Calu3 (cell line): ENCODE measurements at places on chromosomes 11 and 22. TPM values are rescaled to one million over a fixed set of nuclear protein-coding genes. Genes with fewer than 3 reads are reported as not detected.
A peak's percentile ranks its signal among the peaks of the same experiment; 100 is the strongest.

DNA sequence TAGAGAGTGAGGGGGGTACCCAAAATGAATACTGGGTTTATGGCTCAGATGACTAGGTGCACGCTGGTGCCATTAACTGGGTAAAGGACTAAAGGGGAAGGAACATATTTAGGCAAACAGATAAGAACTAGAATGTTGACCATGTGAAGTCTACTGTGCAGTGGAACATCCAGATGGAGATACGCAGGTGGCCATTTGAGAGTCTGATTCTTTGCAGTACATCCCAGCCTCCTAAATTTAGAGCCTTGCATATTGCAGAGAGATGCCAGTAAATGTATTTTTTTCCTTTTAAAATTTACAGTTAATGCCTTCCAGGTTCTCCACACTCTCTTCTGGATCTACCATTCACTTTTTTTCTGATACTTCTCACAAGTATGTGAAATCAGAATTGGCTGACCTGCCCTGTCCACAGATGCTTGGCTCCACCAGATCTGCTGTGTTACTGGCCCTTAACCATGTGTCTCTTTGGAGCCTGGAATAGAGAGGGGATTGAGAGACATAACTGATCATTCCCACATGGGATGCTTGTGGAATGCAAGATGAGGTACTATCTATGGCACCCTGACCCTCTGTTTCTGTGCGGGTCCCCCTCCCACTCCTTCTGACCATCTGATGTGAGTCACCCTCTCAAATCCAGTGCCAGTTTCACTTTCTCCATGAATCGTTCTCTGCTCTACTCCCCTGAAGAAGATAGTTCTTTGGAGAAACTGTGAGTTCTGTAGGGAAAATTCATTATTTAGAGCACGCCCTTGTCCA lies 77.0 kb upstream of the NCAM1 start:
- no peak for DNase-seq

GRCh38 chr11:11708256-11708655 lies 86.5 kb upstream of the GALNT18 start:
- no peak for DNase-seq

DNA sequence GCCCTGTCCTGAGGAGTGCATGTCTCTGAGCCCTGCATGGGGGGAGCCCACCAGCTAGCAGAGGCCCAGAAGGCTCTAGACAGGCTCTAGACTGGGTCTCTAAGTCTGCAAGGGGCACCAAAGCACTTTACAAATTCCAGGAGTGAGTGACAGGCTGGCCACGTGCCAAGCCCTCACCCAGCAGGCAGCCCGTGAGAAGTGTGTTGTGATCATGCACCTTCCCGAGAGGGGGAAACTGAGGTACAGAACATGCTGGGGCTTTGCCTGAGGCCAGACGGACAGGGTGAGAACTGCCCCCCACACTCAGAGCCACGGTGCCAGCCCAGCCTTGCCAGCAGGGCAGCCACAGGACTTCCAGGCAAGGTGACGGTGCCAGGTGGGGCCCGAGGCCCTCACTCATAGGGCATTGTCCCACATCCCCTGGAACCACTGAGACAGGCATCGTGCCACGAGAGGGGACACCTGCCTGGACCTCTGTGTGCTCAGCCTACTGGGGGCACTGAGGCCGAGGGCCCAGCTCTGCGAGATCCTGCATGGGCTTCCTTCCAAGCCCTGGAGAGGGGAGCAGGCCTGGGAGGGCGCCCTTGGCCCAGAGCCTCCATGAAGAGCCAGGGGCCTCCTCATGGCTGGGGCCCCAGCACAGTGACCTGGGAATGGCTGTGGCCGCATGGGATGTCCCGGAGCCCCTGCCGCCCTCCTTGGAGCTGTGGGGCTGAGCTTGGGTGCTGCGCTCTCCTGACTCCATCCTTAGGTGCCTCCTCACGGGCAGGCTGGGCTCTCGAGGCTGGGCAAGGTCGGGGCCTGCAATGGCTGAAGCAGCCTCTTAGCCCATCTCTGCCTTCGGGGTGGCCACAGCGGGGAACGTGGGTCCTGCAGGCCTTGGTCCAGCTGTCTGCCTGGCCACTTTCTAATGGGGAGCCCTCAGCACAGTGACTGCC lies 121.5 kb downstream of the KCNQ1OT1 start:
- DNase-seq: no peak

- DNase-seq: no peak
These were observed 588.4 kb downstream of the OPCML start for GRCh38 chr11:132943706-132944568.

DNA sequence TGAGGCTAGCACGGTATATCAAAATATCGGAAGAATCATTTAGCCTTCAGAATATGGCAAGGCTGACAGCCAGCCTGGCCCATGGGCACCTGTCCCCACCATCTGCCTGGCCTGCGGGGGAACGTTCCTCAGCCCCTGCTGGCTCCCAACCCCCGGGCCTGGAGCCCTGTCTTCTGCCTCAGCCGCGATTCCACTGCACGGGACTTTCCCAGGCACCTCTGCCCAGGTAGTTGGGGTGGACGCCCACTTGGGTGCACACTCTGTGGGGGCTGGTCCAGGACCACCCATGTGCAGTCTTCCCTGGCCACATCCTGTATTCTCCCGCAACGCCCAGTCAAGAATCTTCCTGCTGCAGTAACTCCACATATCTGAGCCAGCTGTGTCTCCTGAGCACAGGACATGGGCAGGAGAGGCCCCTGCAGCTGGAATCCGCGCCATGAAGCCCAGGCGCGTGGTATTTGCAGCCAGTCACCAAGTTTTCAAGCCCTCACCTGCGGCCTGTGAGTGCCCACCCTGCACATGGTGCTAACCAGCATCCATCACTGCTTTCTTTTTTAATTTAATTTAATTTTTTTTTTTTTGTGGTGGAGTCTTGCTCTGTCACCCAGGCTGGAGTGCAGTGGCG lies 77.9 kb downstream of the KCNQ1 start:
- DNase-seq: no peak

GRCh38 chr22:35733791-35734516 lies 16.3 kb downstream of the APOL5 start:
- no peak for DNase-seq

GRCh38 chr11:66258473-66258893 lies 10.0 kb upstream of the RAB1B start:
- no peak for DNase-seq

DNA sequence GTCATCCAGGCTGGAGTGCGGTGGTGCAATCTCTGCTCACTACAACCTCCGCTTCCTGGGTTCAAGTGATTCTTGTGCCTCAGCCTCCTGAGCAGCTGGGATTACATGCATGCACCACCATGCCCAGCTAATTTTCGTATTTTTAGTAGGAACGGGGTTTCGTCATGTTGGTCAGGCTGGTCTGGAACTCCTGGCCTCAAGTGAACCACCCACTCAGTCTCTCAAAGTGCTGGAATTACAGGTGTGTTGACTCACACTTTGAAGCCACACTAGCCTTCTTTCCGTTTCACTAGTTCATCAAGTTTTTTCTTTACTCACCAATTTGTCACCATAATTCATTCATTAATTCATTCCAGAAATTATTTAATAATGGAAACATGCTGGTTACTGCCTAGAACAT lies 298.4 kb upstream of the MTNR1B start:
- no peak for DNase-seq

DNA sequence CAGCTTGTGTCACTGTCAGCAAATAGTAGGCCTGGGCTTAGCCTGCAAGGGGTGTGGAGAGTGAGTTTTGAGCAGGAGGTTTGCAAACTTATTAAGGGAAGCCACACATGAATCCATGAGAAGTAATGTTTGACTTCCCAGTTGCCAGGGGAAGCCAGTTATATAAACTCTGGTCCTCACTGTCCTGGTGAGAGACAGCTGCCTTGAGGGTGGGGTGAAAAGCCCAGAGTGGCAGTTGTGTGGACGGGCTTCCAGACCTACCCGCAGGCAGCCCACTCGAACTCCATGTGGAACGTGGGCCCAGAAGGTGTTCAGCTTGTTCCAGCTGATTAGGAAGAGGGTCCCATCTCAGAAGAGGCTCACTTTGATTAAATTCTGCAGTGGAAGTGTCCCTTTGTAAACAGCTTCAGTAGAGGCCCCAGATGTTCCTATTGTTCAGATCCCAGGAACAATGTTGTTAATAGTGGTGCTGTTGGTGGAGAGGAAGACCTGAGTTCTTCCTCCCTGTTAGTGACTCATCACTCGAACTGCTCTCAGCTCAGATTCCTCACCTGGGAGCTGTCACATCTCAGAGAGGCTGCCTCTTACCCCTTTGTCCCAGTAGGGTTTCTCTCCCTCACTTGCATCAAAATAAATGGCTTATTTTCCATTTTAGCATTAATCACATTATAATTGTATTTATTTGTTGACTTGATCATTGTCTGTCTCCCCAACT lies 63.4 kb downstream of the GRAMD1B start:
- no peak for DNase-seq

GRCh38 chr22:20106205-20106848 lies 9.6 kb upstream of the RANBP1 start:
- no peak for DNase-seq

DNA sequence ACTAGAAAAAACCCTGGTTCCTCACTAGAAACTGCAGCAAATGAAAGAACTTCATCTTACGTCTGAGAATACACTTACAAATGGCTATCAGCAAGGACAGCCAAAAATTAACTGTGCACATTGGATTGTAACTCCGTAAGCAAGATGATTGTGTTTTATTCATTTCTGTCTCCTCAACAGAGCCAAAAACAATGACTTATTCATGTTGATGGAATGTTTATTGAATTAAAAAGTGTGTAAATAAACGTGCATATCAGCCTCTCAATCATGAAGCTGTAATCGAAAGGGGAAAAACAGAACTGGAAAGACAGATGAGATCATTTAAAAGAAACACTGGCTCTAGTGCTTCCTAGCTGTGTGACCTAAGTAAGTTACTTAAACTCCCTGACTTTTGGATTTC lies 307.5 kb upstream of the ZC3H12C start:
- DNase-seq: no peak

GRCh38 chr22:49815641-49816091 lies 12.0 kb downstream of the BRD1 start:
- DNase-seq: peak; percentile 60

DNA sequence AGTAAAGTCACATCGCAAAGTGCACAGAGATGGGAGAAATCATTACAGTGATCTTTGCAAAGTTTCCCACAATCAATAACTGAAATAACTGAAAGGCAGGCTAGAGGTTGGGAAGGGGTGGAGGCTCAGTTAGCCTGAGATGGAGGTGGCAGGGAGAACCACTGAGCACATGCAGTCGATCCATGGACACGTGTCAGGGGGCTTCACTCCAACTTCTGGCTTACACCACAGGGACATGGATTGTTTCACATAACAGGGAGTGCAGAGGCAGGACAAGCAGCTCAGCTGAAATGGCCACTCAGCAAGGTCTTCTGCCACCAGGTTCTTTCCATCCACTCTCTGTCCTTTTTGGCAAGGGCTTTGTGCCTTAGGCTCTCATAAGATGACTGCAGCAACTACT lies 35.1 kb upstream of the MICAL2 start:
- DNase-seq: no peak

- DNase-seq: no peak
These were observed 701 bp downstream of the DIXDC1 start for GRCh38 chr11:111937844-111938243.

DNA sequence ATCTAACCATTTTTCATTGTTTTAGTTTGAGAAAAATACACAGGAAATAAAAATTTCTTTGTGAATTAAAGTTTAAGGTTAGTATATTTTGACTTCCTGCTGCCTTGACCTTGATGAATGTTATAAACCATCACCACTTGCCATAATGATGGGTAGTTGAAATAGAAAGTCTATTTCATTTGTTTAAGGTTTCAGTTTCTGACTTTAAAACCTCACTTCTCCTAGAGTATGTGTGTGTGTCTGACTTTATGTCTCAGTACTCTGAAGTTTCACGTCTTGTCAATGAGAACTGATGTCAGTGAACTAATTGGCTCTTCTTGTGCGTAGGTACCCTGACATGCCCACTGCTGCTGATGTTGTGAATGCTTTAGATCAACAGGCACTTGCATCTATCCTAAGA lies 188.2 kb downstream of the METTL15 start:
- DNase-seq: no peak

GRCh38 chr11:10920205-10920604 lies 62.4 kb upstream of the ZBED5 start:
- DNase-seq: no peak

DNA sequence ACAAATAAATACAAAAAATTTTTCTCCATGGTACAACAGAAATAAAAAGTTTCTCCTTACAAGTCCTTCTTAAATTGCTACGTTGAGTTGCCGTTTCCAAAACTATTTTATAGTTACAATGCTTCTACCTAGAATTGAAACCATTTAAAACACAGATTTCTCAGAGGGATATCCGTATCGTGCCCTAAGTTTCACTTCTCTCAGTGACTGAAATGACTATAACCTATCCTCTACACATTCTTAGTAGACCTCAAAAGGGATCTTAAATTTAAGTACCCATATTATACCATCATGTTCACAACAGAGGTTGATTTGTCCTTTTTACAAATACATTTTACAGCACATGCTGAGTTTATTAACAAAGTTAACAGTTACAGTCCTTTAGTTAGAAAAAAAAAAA lies 44.1 kb downstream of the USP28 start:
- no peak for DNase-seq

DNA sequence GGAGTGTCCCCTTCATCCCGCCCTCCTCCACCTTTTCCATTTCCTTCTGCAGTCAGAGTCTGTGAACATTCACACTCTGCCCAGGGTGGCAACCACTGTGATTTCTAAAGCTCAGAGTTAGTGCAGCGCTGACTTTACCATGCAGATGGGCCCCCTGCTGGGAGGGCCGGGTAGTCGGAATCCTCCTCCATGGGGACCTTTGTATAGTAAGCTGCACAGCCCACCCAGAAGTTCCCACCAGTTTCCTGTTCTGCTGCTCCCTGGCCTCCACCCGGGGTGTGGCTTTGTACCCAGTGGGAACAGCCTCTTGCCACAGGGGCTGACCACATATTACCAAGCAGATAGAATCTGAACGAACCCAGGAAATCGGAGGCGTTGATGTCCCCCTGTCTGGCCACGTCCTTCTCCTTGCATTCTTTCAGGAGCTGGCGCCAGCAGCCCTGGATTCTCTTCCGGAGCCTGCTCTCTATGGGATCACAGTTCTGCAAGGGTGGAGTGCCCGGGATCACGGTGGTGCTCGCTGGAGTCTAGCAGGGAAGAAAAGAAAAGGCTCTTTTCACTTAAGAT lies 125.3 kb downstream of the MPPED1 start:
- peak; percentile 20 for DNase-seq

- DNase-seq: no peak
These were observed 33.8 kb upstream of the OLFML1 start for GRCh38 chr11:7451520-7451919.

GRCh38 chr11:17840101-17840548 lies 105.5 kb downstream of the KCNC1 start:
- peak; percentile 47 for DNase-seq

The OR2AT4 gene
- total RNA-seq: not detected in 2 replicates

The OR56A1 gene
- not detected in 2 replicates for total RNA-seq

The TRPM5 gene
- not detected in 2 replicates for total RNA-seq

The DDX17 gene
- total RNA-seq: 342 and 344 TPM in 2 replicates

The NAV2 gene
- 17.3 and 21.4 TPM in 2 replicates for total RNA-seq

The P2RY6 gene
- 0.42 TPM in 1 of 2 replicates, not detected in the other for total RNA-seq

The LRRC74B gene
- total RNA-seq: not detected in 2 replicates

The CNIH2 gene
- 2.9 and 3.5 TPM in 2 replicates for total RNA-seq

The RFPL3 gene
- total RNA-seq: not detected in 2 replicates

The PARVB gene
- 11.1 and 15.6 TPM in 2 replicates for total RNA-seq

The SC5D gene
- total RNA-seq: 34.7 and 35.7 TPM in 2 replicates
